Stimulated activated CD4-positive, alpha-beta T cell treated with anti-CD3 and anti-CD28 coated beads, Interleukin-1b, Interleukin-23, amount 100 ng/mL, for 48 hours (primary cell): ENCODE measurements at places on chromosomes 7 and 10.

GRCh38 chr10:59383908-59384307 lies 21.6 kb upstream of the FAM13C start:
- DNase-seq = no peak

- DNase-seq = no peak
Measured at GRCh38 chr7:70738151-70738885, 393.6 kb upstream of the GALNT17 start.

GRCh38 chr10:130485236-130485957 lies 349.2 kb downstream of the GLRX3 start:
- DNase-seq = no peak

- DNase-seq = no peak
Measured at GRCh38 chr7:50272808-50273207, 31.7 kb upstream of the IKZF1 start.

- DNase-seq = no peak
Measured at GRCh38 chr7:94389381-94389780, 5.3 kb upstream of the COL1A2 start.
